ENCODE measurements at places on chromosomes 7 and 10. TPM values are rescaled to one million over a fixed set of nuclear protein-coding genes. Genes with fewer than 3 reads are reported as not detected.

The PRR15 gene
- total RNA-seq: 1.3 TPM

The KIAA1549 gene
- total RNA-seq: 7.8 TPM

The NUTM2E gene
- total RNA-seq: 0.52 TPM

The ELAPOR2 gene
- total RNA-seq: not detected

The NUTM2B gene
- total RNA-seq: 0.27 TPM

The TRIM24 gene
- 6.9 TPM for total RNA-seq

The PRPS1L1 gene
- not detected for total RNA-seq

The SLC39A12 gene
- total RNA-seq: not detected

The HPS1 gene
- total RNA-seq: 35.4 TPM

The NUTM2D gene
- total RNA-seq: 1.1 TPM

The RPP30 gene
- total RNA-seq: 49.2 TPM

The NT5C3A gene
- total RNA-seq: 51.8 TPM

The CLRN3 gene
- total RNA-seq: not detected

The LRIT1 gene
- not detected for total RNA-seq

The TFR2 gene
- 2.9 TPM for total RNA-seq

The RPEL1 gene
- total RNA-seq: not detected

The PHKG1 gene
- 0.41 TPM for total RNA-seq

The POU6F2 gene
- not detected for total RNA-seq

The UPF2 gene
- total RNA-seq: 17.9 TPM

The CDC14C gene
- total RNA-seq: not detected

The MINPP1 gene
- total RNA-seq: 29.3 TPM

The TMEM254 gene
- total RNA-seq: 23.0 TPM

The FAM25C gene
- 4.7 TPM for total RNA-seq

The PLAU gene
- total RNA-seq: 161 TPM

The FOXI2 gene
- not detected for total RNA-seq

The LBX1 gene
- not detected for total RNA-seq

The ACHE gene
- total RNA-seq: 2.0 TPM

The CISD1 gene
- 55.9 TPM for total RNA-seq

The PLEKHA8 gene
- 6.6 TPM for total RNA-seq

The COL17A1 gene
- 3.8 TPM for total RNA-seq

The ARHGEF35 gene
- 0.28 TPM for total RNA-seq

Measured in A549 treated with CpdA at 1 μM for 4 hours (cell line).